Heart left ventricle (tissue), 16 donors: ENCODE measurements at places on chromosomes 7 and 10. TPM values are rescaled to one million over a fixed set of nuclear protein-coding genes. Genes with fewer than 3 reads are reported as not detected.

GRCh38 chr7:68038621-68039314 lies 1042.1 kb downstream of the TYW1 start:
- no peak for DNase-seq

The SEC61A2 gene
- 9.2 TPM for polyA plus RNA-seq

The RHOBTB1 gene
- 6.4 TPM for polyA plus RNA-seq

The AZGP1 gene
- polyA plus RNA-seq = 99.1 TPM

The FAM237B gene
- not detected for polyA plus RNA-seq

The ABCB1 gene
- polyA plus RNA-seq = 2.5 TPM

The GAD2 gene
- not detected for polyA plus RNA-seq
